ENCODE measurements at places on chromosomes 2 and 18. TPM values are rescaled to one million over a fixed set of nuclear protein-coding genes. Genes with fewer than 3 reads are reported as not detected.

Gene FEV
- total RNA-seq, result not detected

Gene MAPK4
- 1.0 TPM for total RNA-seq

Gene SERPINB2
- 1.6 TPM for total RNA-seq

Gene C18orf54
- 2.6 TPM for total RNA-seq

Gene POTEJ
- total RNA-seq, result not detected

DNA sequence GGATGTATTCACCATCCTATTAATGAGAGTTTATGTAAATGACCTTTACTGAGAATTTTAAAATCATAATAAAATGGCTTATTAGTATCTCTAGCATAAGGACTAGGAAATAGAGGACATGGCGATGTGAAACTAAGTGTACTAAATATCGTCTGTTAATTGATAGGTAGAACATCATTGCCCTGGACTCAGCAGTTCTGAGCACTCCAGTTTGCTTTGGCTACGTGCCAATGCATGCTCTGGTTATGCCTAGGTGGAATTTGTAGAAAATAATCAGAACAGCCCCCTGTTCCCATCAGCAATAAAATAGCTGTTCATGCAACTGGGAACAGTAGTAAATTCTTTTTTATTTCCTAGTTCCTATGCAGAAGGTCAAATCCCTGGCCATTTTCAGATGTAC, 247.8 kb downstream of the DOK6 start:
- peak; percentile 25 for DNase-seq

GRCh38 chr2:17429130-17429529, 89.1 kb downstream of the RAD51AP2 start:
- DNase-seq, result no peak

DNA sequence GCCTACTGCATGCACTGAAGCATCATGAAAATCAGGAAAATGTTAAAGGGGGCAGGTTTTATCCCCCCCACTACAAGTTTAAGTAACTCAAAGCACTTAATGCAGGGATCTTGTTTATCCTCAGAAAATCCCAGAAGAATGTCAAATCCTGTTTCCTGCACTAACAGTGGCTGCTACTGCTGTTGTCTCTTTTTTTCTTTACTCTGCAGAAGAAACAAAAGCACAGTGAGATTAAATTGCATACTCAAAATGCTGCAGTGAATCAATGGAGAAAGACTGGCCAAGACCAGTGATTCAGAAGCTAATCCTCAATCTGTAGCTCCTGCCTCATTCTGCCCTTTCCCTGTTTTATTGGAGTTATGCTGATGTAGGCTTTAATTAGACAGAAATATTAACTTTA, 332.3 kb upstream of the FIGN start:
- DNase-seq, result no peak

- no peak for DNase-seq
These were observed 84.5 kb upstream of the PGAP1 start for GRCh38 chr2:197011021-197011417.
